Stimulated activated CD8-positive, alpha-beta memory T cell treated with anti-CD3 and anti-CD28 coated beads, Interleukin-7, amount 100 ng/mL, for 1 hour (primary cell): ENCODE measurements at places on chromosomes 1 and 21.

DNA sequence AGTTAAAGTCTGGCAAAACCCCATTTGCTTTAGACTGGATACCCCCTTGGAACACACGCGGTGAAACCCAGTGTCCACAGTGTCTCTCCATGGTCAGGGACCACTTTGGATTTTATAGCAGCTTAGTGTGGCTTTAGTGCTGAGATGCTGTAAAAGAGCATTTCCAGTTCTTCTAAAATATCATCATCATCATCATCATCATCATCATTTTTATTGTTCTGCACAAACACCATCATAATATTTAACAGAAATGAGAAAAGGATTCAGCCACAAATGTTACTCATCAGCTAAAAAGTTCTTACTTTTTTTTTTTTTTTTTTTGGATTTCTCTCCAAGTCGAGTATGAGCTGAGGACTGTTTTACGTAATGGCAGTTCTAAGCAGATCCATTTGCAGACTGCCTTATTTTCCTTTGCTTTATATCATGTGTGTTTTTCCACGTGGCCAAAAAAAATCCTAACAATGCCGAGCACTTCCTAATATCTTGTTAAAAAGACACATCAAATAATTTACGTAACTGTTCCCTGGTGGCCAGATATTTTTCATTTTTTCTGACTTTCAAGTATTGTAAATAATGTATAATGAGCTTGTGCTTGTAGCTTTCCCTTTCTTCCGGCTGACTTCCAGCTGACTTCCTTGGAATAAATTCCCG, 62.8 kb downstream of the EVA1C start:
- no peak for DNase-seq

- DNase-seq: no peak
These were observed 1.0 kb downstream of the PLPP3 start for GRCh38 chr1:56578138-56578962.

GRCh38 chr1:56646611-56647010, 1.5 kb downstream of the PRKAA2 start:
- DNase-seq: no peak

DNA sequence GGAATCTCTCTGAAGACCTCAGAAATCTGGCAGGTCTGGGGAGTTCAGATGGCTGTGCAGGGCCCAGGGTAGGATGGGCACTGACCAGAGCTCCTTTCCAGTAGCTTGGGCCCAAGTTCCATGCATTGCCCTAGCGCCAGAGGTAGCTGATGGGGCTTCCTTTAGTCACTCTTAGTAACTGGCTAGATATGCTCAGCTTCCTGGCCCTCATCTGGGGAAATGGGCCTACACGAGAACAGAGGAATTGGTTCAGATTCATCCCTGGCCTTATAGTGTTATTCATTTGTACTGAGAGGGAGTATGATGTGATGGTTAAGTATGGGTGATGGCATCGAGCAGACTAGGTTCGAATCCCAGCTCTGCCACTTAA, 15.5 kb upstream of the PSMB2 start:
- no peak for DNase-seq

DNA sequence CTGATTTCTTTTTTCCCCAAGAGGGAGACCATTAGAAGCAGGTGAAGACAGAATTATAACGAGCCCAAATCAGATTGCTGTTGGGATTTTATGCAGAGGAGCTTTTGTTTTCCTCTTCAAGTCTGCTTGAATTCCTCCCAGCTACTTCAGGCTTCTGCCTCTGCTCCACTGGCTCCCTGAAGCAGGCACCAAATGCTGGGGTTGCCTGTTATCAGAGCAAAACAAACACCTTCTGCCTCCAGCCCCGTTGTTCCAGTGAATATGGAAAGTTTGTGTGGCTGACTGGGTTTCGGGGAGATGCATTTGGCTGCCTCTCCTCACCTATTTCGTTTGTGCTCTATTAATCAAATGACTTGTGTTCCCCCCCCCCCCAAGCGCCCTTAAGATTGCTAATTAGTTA, 209.2 kb downstream of the URB2 start:
- no peak for DNase-seq

DNA sequence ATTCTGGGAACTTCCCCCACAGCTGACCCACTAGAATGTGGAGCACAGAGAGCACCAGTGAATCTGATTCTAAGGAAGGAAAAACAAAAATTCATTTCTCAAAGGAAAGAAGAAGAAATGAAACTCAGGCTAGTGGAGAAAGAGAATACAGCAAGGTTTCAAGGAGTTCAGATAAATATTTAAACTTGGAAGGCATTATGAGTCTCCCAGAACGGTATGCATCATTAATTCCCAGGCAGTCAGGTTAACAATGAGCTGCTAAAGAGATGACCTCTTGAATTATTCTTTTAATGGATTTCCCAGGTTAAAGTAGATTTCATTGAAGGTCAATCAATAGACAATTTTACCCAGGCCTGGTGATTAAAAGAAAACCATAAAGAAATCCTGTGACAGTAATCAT, 103.6 kb upstream of the KAZN start:
- no peak for DNase-seq

DNA sequence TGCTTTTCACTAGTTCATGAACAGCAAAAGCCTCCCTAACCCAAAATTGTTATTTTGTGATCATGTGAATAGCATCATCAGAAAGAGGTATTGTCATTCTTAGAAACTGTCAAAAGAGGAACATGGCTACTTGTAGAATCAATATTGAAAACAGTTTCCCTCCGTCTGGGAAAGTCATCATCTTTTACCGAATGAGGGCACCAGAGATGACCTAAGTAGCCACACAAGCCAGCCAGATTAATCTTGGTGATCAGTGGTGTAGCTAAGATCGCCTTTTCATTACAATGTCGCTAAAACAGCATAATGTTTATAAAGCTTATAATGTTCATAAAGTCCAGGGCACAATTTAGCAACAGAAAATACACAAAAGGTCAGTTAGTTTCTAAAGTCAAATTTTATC, 136.1 kb downstream of the SIPA1L2 start:
- DNase-seq: no peak

- no peak for DNase-seq
These were observed 707 bp upstream of the GPR153 start for GRCh38 chr1:6261615-6261995.

- no peak for DNase-seq
These were observed 21.6 kb downstream of the METTL13 start for GRCh38 chr1:171803045-171803444.

DNA sequence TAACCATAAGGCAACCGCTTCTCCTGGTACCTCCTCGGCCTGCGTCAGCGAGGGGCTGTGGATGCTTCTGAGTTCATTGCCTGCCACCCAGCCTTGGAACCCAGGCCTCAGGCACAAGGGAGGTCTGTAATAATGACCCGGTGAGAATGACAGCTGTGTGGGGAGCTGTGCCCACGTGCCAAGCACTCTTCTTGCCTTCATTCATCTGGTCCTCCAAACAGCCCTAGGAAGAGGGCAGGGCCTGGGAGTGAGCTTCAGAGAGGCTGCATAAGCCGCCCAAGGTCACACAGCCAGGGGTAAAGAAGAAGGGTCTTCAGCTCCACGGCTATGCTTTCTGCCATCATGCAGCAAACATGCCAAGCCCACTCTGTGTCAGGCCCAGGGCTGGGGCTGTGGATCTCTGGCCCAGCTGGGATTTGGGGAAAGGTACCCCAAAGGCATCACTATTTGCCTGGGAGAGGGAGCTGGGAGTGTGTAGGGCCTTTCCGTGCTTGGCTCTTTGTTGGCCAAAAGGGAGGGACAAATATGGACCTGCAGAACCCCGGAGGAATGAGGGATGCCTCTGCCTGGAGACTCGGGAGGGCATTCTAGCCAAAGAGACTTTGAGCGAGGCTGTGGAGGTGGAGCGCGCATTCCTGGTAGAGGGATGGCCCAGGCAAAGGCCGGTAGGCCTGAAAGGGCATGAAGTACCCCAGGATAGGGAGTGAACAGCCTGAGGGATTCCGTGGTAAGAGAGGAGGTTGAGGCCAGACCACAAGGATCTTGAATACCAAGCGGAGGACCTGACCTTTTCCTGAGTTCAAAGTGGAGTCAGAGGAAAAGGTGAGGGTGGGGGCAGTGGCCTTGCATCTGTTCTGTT, 10.1 kb upstream of the EDN2 start:
- DNase-seq: no peak

DNA sequence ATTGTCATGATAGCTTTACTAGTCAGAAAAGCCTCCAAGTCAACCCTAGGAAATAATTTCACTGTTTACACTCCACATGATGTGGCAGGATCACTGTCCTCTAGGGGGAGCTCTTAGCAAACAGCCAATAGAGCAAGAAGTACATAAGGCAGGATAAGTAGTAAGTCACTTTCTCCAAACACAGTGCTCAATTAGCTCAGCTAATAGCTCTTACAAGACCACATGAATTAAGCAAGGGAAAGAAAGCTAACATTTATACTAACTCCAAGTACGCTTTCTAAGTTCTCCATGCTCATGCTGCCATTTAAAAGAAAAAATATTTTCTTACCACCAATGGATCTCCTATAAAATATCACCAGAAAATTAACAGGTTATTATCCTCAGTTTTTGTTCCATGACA, 66.9 kb upstream of the LRIF1 start:
- DNase-seq: peak; percentile 19

DNA sequence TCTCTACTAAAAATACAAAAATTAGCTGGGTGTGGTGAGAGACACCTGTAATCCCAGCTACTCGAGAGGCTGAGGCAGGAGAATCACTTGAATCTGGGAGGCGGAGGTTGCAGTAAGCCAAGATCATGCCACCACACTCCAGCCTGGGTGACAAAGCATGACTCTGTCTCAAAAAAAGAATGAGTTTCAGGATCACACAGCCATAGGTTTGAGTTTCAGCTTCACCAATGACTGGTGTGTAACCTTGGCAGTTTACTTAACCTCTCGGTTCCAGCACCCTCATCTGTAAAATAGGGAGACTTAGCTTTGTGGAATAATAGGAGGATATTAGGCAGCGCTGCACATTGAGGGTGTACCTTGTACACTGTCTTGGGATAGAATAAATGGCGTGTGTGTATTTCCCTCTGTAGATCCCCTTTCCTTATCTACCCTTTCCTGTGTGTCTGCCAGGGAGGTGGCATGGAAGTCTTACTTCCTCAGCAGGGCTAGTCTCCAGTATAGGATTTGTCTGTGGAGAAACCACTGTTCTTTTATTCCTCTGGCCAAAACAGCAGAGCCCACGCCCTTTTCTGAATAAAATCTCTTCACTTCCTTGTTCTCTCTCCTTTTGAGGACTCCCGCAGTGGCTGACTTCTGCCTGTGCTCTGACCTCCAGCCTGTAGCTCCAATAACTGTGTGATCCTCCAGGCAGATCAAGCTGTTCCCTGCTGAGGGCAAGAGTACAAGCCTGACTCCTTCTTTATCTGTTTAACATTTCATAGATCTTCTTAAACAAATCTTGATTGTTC, 90.4 kb downstream of the HHAT start:
- DNase-seq: no peak

DNA sequence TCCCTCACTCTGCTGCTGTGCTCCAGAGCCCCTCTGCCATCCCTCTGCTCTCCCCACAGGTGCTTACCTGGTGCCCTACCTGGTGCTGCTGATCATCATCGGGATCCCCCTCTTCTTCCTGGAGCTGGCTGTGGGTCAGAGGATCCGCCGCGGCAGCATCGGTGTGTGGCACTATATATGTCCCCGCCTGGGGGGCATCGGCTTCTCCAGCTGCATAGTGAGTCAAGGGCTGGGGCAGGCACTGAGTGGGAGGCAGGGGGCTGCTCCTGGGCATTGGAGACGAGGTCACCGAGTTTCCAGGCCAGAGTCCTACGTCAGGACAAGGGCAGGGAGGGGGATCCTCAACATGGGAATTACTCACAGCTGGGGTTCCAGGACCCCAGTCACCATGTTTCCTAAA, 21.7 kb downstream of the SLC6A17 start:
- no peak for DNase-seq

GRCh38 chr1:162676087-162676486, 43.8 kb downstream of the DDR2 start:
- DNase-seq: no peak
